ENCODE measurements at places on chromosomes 12 and 14. TPM values are rescaled to one million over a fixed set of nuclear protein-coding genes. Genes with fewer than 3 reads are reported as not detected.

GRCh38 chr12:131755305-131756113 is 44.6 kb downstream of the SFSWAP start:
- DNase-seq: no peak

GRCh38 chr14:33934043-33934750 is 16.7 kb downstream of the EGLN3 start:
- no peak for DNase-seq

GRCh38 chr12:16329594-16329993 is 17.9 kb upstream of the MGST1 start:
- DNase-seq: peak; percentile 9

HOXC9 gene
- total RNA-seq: not detected
